ENCODE measurements at places on chromosomes 7 and 10.

DNA sequence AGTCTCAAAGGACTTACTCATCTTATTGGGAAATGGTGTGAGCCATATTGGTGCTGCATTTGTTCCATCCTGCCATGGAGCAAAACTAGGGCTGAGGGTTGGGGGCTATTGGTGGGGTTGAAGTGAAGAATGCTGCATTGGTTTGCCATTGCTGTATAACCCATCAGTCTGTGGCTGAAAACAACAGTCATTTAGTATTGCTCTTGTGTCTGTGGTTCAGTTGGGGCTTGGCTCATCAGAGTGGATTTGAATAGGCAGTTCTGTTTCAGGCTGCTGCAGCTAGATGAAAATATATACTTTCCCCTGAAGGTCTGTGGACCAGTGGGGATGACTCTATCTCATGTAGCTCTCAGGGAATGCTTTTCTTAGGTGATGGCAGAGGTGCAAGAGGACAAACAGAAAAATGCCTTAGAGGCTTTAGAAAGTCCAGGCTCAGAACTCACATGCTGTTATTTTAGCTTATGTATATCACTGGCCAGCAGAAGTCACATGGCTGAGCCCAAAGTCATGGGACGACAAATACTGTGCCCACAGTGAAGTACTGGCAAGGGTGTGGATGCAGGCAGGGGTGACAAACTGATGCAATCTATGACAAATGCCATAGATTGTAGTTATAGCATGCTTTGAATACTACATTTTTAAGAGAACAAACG lies 15.2 kb upstream of the EXOC6 start:
- no peak for DNase-seq

- no peak for DNase-seq
Observed at GRCh38 chr7:149855361-149856305, 17.5 kb downstream of the ZNF862 start.

- DNase-seq, result no peak
Observed at GRCh38 chr7:96397936-96398598, 76.2 kb upstream of the SLC25A13 start.

GRCh38 chr10:27743877-27744801 lies 1.5 kb downstream of the MKX start:
- DNase-seq, result no peak

DNA sequence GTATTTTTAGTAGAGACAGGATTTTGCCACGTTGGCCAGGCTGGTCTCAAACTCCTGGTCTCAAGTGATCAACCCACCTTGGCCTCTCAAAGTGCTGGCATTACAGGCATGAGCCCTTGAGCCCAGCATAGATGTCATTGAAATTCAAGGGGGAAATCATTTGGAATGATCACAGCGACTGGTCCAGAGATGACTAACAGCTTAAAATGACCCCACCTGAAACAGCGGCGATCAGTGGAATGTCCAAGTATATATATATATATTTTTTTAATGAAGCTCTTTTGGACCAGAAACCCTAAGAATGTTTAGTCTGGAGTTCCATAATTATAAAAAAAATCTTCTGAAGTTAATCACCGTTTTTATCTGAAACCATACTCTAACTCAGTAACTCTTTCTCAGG lies 12.5 kb upstream of the AKR1E2 start:
- no peak for DNase-seq

DNA sequence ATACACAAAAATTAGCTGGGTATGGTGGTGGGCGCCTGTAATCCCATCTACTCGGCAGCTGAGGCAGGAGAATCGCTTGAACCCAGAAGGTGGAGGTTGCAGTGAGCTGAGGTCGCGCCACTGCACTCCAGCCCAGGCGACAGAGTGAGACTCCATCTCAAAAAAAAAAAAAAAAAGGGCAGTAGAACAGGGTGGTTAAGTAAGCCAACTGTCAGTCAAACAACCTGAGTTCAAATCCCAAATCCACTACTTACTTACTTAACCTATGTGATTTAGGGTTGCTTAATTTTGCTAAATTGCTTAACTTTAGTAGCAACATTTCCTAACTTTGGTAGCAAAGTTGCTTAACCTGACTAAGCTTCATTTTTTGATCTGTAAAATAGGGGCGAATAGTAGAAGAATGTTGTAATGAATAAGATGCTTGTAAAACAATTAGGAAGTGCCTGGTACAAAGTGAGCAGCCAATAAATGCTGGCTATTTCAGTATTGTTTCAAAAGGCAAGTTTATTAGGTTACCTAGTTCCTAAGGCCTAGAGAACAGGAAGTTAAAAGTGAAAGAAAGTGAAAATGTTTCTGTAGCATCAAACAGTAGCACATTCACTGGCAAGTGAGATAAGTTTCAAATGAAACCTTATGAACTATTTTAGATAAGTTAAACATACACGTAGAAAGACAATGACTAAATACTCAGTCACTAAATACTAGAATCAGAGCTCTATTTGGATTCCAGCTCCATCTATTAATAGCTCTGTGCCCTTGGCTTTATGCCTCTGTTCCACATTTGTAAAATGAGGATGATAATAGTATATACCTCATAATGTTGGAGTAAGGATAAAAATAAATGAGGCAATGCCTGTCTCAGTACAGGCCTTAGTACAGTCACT lies 64.3 kb downstream of the HOXA1 start:
- DNase-seq, result no peak

DNA sequence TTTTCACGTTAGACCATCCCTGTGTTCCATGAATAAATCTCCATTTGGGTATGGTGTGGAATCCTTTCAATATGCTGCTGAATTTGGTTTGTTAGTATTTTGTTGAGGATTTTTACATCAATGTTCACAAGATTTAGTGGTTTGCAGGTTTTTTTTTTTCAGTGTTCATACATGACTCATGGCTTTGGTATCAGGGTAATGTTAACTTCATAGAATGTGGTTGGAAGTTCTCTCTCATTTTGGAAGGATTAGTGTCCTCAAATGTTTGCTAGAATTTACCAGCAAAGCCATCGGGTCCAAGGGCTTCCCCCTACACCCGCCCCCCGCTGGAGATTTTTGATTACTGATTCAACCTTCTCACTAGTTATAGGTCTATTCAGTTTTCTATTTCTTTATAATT lies 398.0 kb downstream of the NXPH1 start:
- no peak for DNase-seq

GRCh38 chr7:2063563-2064260 lies 169.0 kb downstream of the MAD1L1 start:
- DNase-seq, result no peak

DNA sequence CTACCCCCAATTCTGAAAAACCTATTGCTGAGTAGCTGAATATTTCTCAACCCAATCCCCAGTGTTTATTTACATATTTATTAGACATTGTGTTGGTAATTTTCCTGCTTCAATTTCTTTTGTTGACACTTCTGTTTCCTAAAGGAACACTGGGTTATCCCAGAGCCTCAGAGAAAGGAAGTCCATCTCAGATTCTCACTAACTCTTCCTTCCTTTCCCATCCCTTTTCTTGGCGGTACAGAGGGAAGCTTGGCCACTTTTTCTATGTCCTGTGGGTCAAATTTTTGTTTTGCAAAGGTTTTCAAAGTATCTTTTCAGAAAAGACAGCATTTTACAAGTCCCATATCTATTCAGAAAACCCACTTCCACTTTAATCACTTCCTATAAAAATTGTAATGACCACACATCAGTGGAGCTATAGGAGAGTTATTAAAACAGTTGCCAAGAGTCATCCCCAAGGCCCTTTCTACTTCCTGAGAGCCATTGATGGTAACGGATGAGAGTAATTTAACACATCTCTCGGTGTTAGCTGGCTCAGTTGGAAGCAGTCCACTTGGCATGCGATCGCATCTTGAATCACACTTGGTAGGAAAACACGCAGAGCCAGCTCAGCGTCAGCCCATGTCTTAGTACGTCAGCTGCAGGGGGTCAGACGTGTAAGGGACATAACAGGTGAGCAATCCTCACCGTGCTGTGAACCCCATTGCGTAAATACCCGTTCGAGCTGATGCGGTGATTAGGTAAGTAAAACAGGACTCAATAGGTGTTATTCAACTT lies 231.1 kb upstream of the ADARB2 start:
- DNase-seq, result no peak

DNA sequence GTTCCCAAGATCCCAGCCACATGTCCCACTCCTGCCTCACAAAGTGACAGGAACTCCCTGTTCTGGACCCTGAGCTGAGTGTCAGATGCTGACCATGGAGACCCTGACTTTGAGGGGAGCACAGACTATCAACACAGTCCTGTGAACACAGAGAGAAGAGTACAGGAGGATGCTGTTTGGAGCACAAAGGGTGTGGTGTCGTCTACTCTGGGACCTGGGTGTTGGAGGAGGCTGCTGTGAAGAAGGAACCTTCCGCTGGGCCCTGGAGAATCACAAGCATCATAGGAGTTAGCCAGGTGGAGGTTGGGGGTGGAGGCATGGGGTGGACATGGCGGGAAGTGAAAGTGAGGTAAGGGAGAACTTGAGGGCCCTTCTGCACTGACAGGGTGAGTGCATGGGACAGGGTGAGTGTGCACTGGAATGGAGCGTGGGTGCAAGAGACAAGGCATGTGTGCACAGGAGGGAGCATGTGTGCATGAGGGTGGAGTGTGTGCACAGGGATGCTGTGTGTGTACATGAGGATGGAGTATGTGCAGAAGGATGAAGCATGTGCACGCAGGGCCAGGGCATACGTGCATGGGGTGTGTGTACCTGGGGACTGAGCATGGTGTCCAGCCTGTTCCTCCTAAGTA lies 70.7 kb upstream of the ANTXRL start:
- DNase-seq, result no peak

DNA sequence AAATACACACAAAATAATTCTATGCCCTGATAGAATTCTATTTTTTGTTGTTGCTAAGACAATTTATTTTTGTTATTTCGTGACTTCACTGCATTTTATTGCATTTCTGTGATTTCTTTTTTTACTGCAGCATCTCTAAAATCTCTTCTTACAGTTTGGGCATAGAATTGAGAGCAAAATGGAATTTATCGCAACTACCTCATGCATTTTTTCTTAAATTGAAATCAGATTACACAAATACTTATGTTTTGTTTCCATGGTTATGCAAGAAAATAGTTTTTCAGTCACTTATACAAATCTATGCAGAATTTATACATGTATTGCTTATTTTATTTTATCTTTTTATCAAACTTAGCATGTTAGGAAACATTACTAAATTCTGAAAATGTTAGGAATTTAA lies 781.8 kb upstream of the LRRTM3 start:
- no peak for DNase-seq

GRCh38 chr7:138228769-138229168 lies 152.5 kb downstream of the AKR1D1 start:
- no peak for DNase-seq

DNA sequence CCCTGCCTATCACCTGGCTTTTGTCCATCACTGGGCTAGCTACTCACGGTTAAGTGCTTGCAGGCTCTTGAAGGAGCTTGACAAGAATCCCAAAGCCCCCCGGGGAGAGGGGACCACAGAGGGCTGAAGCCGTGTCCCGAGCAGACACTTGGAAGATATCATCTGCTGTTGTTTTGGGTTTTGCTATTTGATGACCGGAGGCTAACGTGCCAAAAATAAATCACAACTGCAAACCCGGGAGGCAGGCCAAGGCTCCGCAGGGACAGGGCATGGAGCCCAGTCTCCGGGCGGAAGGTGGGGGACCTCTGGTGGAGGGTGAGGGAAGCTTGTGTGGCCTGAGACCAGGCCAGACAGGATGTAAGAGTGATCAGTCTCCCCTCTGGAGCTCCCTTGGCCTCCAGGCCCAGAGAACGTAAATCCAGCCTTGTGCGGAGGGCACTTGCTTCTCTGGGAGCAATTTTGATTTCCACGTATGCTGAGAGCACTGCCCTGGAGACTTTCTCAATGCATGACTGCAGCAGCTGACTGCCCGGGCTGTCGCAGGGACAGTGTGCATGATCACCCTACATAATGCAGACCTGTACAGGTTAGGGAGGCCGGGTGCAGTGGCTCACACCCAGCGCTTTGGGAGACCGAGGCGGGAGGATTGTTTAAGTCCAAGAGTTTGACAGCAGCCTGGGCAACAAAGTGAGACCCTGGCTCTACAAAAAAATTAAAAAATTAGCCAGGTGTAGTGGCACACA lies at the start of gene PHKG1:
Gene PHKG1 (minus strand): TSS at position 164 of the 743 bp plus-strand sequence. CDS start 4,011 bp downstream, outside the sequence.
- DNase-seq, result no peak

- DNase-seq, result no peak
Observed at GRCh38 chr7:95693551-95694333, 78.6 kb upstream of the DYNC1I1 start.

DNA sequence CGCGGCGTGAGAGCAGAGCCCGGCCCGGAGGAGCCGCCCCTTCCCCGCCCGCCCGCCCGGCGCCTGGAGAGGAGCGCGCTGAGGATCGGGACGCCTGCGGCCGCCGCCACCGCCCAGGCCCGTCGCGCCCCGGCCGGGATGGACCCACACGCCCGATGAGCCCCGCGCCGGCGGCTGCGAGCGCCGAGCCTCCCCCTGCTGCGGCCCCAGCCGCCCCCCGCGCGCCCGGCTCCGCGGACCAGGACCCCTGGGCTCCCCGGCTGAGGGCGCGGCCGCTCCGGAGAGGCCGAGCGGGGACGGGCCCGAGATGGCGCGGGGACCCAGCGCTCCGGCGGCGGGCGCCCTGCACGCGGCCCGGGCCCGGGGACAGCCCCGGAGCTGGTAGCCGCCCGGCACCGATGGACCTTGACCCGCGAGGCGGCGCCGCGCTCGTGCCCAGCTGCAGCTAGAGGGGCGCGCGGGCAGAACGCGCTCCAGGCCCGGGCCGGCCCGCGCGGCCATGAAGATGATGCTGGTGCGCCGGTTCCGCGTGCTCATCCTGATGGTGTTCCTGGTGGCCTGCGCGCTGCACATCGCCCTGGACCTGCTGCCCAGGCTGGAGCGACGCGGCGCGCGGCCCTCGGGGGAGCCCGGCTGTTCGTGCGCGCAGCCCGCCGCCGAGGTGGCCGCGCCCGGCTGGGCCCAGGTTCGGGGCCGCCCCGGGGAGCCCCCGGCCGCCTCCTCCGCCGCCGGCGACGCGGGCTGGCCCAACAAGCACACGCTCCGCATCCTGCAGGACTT lies 520 bp downstream of the FAM20C start:
- no peak for DNase-seq

GRCh38 chr10:69906425-69906824 lies 104.7 kb downstream of the COL13A1 start:
- no peak for DNase-seq

GRCh38 chr10:119786117-119786769 lies 60.4 kb downstream of the INPP5F start:
- no peak for DNase-seq

GRCh38 chr10:103847346-103847745 lies 8.0 kb downstream of the SH3PXD2A start:
- DNase-seq, result no peak

DNA sequence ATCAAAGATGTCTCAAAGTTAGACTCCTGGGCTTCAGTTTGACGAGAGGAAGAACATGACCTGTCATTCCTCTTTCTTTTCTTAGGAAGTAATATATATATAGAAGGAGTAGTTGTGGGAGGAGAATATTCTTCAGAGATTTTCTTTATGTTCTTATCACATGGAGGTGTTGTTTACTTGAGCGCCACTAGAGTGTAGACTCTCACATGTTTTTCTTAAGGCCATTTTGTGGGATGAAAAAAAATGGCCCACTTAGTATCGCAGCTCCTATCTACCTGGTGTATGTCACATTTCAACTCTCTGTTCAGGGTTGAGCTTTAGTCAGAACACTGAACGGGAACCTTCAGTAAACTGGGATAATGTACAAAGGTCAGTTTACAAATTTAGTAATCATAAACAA lies 645.2 kb downstream of the PHTF2 start:
- no peak for DNase-seq

Data from keratinocyte (primary cell).